ENCODE measurements at places on chromosomes 6 and 20.

- no peak for DNase-seq
Measured at GRCh38 chr6:150543178-150543577, 56.5 kb upstream of the PLEKHG1 start.

DNA sequence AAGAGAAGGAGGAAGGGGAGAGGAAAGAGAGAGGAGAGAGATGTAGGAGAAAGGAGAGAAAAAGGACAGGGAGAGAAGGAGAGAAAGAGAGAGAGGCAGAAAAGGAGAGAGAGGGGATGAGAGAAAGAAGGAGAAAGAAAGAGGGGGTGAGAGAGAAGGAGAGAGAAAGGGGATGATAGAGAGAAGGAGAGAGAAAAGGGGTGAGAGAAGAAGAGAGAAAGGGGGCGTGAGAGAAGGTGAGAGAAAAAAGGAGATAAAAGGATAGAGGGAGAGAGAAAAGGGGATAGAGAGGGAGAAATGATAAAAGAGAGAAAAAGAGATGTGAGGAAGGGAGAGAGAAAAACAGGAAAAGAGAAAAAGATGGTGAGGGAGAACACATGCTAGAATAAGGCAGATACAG is 933.4 kb downstream of the KIF16B start:
- no peak for DNase-seq

- DNase-seq, result no peak
Measured at GRCh38 chr6:19791267-19791666, 45.9 kb upstream of the ID4 start.

DNA sequence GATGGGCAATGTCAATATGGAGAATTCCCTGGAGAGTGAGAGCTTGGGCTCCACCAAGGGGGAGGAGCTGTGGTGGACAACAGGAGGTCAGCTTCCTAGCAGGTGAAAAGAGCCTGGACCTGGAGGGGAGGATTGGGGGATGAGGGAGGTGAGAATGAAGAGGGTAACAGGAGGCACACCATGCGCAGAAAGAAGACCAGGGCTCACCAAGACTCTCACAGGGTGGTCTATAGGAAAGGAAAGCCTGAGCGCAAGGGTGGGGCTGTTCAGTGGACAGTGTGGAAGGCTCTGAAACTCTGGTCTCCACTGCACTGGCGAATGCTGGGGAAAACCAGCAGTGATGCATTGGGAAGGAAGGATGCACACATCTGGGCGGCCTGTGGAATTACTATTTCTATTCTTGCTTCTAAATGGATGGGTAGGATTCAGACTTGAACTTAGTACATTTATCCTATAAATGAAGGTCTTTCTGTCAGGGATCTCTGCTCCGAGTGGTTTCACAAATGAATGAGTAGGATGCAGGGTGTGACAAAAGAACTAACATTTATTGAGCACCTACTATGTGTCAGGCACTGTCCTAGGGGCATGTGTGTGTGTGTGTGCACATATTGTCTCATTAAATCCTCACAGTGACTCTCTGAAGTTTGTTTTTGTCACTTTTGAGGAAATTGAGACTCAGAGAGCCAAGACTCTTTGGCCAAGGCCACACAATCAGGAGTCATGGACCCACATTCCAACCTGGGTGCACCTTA is 152.7 kb downstream of the CD83 start:
- no peak for DNase-seq

GRCh38 chr6:154569156-154569862 is 58.8 kb upstream of the CNKSR3 start:
- no peak for DNase-seq

DNA sequence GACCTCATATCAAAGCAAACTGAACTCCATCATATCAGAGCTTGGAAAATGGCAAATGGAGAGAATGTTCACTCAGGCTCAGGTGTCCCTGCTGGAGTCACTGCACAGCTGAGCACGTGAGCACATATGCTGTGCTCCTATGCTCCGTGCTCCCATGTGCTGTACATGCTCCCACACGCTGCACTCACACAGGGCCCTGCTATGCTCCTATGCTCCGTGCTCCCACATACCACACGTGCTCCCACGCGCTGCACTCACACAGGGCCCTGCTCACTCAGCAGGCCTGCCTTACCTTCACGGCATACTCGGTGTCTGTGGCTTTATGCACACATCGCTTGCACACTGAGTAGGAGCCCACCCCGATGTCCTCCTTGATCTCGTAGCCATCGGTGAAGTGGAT is 65.7 kb upstream of the MPC1 start:
- no peak for DNase-seq

Measured in left colon (tissue), 2 donors.